HCT116 (cell line): ENCODE measurements at places on chromosomes 7 and 10.
A peak's percentile ranks its signal among the peaks of the same experiment; 100 is the strongest.

- no peak for DNase-seq
These were observed 45.4 kb downstream of the TMEM229A start for GRCh38 chr7:123987445-123987844.

DNA sequence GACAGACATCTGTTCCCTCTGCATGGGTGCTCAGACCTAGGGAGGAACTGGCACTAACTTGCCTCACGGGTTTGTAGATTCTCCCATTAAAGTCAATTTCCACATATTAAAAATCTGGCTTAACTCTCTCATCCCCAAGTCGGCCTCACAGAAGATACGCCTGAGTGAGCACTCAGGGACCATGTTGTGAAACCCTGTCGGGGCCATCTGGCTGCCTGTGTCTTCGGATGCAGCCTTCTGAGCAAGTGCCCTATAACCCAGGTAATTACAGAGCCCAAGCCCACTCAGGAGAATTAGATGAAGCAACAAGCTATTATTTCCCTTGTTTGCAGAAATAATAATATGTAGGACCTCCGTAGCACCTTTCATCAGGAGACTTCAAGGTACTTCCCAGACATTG lies 219.3 kb upstream of the GLI3 start:
- DNase-seq: no peak

- DNase-seq: no peak
These were observed 157.4 kb downstream of the ARID5B start for GRCh38 chr10:62058896-62059216.

DNA sequence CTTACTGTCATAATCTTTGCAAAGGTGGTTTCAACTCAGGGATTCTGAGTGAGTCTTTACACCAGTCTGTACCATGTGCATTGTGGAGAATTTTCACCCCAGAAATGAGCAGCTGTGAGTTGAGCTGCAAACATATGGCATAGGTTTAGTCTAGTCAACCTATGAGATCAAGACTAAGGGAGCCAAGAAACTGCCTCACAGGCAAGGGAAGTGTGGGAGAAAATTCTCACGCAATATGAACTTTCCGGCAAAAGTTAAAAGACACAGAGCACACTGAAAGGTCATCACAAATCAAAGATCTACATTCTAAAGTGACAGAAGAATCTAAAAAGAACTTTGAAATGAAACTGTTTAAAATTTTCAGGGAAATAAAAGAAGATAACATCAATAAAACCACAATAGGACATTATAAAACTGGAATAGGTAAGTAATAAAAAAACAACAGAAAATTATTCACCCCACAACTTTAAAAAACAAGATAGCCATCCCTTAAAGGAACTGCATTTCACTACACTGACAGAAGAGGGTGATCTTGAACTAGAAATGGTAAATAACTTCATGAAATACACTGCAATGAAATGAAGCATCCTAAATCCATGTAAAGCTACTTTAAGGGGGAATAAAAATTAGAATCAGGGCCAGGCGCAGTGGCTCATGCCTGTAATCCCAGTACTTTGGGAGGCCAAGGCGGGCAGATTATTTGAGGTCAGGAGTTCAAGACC lies 63.5 kb downstream of the LGI1 start:
- peak; percentile 36 for DNase-seq

DNA sequence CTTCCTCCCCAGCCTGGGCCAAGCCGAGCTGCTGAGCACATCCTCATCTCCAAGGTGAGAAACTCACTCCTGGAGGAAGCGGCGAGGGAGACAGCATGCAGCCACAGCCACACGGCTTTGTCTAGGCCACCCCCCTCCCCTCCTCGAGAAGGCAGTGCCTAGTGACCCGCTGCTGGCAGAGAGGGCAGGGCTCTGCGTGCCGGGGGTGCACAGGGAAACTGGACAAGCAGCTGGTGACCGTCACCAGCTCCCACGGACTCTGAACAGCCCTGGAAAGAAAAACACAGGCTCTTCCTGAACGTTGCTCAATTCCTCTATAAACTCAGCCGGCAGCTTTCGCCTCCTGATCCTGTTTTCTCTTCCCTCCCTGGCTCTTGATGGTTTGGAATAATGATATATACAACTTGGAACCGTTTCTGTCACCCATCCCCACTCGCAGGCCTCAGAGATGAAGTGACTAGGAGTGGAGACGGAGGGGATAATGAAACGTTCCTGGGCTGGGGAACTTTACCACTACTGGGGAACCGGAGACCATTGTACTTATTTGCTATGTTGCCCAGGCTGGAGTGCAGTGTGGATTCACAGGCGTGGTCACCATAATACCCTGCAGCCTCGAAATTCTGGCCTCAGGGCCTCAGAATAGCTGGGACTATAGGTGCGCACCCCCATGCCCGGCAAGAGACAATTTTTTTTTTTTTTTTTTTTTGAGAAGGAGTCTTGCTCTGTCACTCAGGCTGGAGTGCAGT lies 19.3 kb downstream of the PAPOLB start:
- no peak for DNase-seq

GRCh38 chr7:6242561-6242960 lies 29.9 kb downstream of the CYTH3 start:
- DNase-seq: no peak

DNA sequence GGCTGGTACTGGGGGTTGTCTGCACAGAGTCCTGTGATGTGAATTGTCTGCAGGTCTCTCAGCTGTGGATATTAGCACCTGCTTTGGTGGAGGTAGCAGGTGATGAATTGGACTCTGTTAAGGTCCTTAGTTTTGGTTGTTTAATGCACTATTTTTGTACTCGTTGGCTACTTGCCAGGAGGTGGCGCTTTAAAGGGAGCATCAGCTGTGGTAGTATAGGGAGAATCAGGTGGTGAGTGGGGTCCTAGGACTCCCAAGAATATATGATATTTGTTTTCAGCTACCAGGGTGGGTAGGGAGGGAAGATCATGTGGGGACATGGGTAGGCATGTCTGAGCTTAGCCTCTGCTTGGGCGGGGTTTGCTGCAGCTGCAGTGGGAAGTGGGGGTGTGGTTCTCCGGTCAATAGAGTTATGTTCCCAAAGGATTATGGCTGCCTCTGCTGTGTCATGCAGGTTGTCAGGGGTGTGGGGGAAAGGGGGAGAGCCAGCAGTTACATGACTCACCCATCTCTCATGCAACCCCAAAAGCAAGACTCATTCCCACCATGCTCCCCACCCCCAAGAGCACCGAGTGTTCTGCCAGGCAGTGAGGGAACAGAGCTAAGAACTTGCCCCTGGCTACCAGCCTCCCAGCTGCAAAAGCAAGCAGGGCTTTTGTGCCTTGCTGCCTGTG lies 53.7 kb upstream of the ZNF273 start:
- no peak for DNase-seq

- DNase-seq: no peak
These were observed 45.4 kb downstream of the GPR37 start for GRCh38 chr7:124720195-124720594.

- DNase-seq: no peak
These were observed 129.4 kb upstream of the RHOBTB1 start for GRCh38 chr10:61073391-61073790.

DNA sequence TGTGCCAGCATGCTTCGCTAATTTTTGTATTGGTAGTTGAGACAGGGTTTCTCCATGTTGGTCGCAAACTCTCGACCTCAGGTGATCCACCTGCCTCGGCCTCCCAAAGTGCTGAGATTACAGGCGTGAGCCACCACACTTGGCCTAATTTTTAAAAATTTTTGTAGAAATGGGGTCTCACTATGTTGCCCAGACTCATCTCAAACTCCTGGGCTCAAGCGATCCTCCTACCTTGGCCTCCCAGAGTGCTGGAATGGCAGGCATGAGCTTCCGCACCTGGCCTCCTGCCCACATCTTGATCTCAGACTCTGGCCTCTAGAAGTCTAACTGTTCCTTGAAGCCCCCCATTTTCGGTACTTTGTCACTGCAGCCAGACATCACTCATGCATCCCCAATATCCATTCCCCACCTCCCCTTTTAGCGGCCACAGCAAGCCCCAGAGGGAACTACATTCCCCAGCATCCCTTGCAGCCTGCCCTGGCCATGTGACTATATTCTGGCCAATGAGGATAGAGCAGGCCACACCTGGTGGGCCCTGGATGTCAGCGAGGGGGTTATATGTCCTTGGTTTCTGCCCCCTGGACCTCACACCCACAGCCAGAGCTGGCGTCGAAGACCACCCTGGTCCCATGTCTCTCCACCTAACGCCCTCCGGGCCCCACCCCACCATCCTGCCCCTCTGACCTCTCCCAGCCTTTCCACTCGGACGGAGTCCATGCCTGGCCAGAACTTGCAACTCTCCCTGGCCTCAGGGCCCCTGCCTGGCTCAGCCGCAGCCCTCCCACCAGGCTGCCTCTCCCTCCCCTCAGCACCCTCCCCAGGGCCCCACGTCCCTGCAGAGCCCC lies 33.8 kb downstream of the MICALL2 start:
- peak; percentile 16 for DNase-seq

DNA sequence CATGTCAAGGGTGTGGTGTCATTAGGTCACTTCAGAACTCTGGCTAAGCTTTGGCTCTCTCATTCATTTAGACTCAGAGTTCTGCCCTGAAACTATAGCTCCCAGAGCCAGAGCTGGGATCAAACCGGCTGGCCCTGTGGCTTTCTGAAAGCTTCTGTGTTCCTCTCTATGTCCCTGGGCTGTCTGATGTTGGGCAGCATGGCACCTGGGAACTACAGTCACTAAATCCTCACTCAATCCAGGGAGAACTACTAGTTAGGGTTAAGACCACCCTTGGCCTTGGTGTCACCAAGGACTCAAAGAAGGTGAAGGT lies 13.2 kb downstream of the ATG9B start:
- no peak for DNase-seq

DNA sequence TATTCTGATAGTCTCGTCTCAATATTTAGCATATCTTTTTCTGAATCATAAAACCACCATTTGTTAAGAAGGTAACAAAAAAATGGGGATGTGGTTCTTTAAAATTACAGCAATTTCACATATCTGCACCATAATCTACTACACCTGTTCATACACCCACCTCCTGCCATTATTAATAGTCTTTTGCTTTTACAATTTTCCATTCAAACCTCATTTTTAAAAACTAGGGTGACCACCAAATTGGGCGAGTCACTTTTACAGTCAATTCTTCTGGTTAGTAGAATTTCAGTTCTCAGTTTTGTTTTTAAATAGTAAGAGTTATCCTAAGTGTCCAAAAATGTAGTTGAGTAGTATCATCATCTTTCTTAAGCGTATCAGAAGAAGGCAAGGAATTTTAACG lies 48.4 kb upstream of the GSAP start:
- DNase-seq: no peak

DNA sequence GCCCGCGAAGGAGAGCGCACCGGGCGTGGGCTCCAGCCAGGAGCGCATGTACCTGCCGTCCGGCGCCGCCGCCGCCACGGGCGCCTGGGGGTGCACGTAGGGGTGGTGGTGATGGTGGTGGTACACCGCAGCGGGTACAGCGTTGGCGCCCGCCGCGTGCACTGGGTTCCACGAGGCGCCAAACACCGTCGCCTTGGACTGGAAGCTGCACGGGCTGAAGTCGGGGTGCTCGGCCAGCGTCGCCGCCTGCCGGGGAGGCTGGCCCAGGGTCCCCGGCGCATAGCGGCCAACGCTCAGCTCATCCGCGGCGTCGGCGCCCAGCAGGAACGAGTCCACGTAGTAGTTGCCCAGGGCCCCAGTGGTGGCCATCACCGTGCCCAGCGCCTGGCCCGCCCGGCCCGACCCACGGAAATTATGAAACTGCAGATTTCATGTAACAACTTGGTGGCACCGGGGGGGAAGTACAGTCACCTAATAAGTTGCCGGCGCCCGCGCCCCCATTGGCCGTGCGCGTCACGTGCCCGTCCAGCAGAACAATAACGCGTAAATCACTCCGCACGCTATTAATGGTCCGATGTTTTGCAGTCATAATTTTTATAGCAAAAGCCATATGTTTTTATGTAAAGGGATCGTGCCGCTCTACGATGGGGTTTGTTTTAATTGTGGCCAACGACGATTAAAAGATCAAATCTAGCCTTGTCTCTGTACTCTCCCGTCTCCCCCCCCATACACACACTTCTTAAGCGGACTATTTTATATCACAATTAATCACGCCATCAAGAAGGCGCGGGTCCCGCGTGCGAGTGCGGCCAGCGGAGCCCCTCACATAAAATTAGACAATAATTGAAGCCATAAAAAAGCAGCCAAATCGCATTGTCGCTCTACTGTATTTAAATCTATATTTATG lies at the start of gene HOXA9:
Gene HOXA9 (minus strand): TSS at position 449 of the 907 bp plus-strand sequence. CDS start 80 bp downstream, at position 369.
- DNase-seq: peak; percentile 94
